ENCODE measurements at places on chromosomes 13 and 19.

DNA sequence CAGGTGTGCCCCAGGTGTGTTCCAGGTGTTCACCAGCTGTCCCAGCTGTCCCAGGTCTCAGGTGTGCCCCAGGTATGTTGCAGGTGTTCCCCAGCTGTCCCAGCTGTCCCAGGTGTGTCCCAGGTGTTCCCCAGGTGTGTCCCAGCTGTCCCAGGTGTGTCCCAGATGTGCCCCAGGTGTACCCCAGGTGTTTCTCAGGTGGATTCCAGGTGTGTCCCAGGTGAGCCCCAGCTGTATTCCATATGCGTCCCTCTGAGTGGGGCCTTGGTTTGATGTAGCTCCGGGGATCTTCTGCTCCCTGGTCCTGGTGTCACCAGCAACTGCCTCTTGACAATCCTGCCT is 719 bp upstream of the GRK1 start:
- DNase-seq = no peak

- no peak for DNase-seq
These were observed 43.3 kb downstream of the ATP11A start for GRCh38 chr13:112733112-112733511.

DNA sequence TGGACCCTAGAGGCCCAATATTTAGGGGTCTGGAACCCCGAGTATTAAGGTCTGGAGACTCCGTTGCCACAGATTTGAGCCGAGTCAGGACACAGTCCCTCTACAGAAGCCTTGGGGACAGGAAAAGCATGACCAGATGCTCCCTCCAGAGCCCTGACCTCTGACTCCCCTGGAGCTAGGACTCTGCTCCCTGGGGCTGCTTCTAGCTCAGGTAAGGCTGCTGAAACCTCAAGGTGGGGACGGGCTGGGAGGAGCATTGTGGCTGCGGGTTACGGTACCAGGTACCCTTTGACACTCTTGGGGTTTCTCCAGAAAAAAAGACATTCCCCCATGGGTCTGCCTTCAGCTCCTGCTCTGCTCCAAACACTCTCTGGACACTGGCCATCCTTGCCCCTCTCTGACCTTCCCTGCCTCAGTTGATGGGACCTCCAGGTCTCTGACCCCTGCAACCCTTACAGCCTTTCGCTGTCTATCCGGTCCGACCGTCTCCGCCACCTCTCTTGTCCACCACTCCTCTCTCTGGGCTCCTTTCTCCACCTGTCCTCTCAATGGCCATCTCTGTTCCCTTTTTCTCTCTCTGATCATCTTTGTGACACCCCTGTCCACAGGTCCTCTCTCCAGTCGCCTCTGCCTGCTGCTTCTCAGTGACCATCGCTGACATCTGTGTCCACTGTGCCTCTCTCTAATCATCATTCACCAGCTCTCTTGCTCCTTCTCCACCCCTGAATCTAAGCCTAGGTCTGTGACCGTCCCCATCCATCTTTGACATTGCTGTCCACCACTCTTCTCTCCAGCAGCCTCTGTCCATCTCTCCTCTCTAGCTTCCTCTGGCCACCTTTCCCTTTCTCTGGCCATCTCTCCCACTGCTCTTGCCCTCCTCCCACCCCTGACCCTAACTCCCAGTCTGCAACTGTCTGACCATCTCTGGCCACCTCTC is 1.4 kb downstream of the LRFN3 start:
- DNase-seq = no peak

DNA sequence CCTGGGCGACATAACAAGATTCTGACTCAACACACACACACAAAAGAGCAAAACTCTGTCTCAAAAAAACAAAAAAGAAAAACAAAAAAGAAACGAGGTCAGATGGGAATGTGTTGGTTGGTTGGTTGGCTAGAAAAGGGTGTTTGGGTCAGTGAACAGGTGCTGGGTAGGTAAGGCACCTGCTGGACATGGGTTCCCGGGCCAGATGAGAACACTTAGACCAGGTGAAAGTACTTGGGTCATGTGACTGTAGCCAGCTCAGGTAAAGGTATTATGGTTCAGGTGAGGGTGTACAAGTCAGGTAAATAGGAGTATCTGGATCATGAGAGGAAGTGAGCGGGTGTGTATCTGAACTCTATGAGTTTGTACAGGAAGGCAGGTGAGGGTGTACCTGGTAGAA is 14.5 kb upstream of the ZNF414 start:
- DNase-seq = no peak

GRCh38 chr13:112447306-112447705 is 71.2 kb downstream of the SPACA7 start:
- DNase-seq = no peak

DNA sequence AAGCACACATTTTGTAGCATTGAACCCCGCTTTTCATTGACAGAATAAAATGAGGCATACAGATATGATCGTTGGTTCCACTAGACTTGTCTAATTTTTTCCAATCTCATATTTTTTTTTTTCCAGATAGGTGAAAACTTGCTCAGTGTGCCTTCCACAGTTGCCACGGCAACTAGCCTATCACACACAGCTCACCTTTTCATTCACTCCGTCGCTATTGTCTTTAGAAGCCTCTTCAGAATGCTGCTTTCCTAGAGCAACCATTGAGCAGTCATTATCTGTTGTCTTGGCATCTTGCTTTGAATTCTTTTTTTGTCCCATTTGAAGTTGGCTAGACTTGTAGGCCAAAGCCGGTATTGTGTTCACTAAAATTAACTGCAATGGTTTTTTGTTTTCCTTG is 37.7 kb upstream of the ESD start:
- no peak for DNase-seq

GRCh38 chr13:80547341-80547740 is 206.4 kb upstream of the SPRY2 start:
- no peak for DNase-seq

DNA sequence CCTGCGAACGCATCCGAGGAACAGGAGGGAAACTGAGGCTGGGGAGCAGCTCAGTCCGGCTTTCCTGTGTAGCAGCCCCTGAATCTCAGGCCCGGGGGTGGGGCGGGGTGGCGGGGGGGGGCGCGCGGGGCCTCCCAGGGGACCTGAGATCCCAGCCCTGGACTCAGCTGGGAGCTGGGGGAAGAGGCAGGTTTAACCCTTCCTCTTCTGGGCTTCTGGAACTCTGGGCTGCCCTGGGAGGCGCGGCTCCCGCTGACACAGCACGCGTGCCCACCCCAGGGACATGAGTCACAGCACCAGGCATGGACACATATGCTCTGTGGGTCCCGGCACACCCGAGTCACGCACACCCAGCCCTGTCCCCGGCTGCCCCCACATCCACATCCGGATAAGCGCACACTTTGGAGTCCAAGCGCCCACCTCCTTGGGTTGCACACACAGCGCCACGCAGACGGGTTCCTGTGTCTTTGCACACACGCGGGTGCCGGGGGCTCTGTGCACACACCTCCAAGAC is 3.5 kb upstream of the CIRBP start:
- DNase-seq = no peak

DNA sequence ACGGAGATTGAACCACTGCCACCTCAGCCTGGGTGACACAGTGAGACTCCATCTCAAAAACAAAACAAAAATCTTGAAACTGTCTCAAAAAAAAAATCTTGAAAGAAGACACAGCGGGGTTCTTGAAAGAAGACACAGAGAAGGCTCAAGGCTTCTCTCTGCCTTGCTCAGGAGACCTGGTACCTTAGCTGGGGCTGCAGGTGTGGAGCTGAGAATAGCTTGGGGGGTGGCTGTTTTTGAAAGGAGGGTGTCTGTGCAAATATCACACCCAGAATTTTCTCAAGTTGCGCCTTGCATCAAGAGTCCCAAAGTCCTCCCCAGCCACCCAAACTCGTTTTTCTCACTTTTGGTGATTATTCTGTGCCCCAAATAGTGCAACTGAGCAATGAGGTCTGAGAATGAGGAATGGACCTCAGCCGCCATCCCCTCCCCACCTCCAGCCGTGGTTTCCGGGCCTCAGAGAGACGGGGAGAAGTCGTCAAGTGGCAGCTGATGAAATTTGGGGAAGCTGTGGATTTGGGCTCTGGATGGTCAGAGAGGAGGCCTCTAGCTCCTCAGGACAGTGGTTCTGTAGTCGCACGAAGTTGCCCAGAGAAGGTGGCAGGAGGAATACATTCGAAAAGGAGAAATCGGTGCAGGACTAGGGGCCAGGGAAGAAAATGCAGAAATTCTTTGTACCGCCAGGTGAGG is 8.8 kb downstream of the S1PR2 start:
- no peak for DNase-seq

- DNase-seq = no peak
These were observed 824.3 kb upstream of the KLHL1 start for GRCh38 chr13:70932511-70932910.

DNA sequence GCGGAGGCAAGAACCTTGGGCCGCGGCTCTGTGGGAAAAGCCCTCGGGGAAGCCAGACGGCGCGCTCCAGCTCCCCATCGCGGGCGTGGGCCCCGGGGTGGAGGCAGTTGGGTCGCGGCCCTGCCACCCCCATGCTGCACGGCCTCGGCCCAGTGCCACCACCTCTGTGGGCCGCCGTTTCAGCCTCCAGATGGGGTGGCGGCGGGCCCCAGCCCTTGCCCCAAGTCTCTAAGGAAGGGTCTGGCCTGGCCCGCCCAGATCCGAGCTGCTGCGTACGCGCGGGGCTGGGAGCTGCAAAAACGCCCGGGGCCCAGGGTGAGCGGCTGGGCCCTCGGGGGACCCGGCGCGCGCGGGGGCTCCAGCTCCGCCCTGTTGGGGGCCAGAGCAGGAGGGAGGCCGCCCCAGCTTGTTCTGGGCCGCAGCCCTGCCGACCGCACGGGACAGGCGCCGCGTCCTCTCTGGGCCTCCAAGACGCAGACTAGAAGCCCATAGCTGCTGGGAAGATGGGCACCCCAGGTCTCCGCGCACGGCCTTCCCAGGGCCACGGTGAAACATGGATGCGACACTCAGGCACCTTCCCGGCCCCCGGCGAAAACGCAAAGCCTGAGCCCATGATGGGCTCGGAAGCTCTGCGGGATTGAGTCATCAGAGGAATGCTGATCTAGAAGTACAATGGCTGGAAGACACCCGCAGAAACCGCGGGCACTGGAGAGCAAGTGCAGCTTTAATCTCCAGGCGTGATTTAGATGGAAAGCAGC is 110.1 kb downstream of the KCTD15 start:
- peak; percentile 41 for DNase-seq

GRCh38 chr19:44617110-44617880 is 3.9 kb downstream of the IGSF23 start:
- no peak for DNase-seq

- no peak for DNase-seq
These were observed 1.9 kb upstream of the ZNF552 start for GRCh38 chr19:57816652-57817051.

DNA sequence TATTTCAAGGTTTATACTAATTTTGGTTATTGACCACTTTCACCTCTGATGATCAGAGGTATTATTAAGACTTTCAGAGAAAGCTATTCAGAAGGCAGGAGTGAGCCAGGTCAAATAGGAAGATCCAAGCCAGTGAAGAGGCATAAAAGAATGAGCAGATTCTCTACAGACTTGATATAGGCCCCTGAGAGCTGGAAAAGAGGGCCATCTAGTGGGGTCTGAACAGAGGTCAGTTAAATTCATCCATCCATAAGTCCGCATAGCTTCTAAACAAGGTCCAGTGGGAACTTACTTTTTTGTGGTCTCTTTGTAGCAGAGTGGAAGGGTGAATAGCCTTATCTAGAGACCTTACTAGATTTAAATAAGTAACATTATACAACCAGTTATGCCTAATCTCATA is 126.6 kb upstream of the UFM1 start:
- DNase-seq = peak; percentile 6

GRCh38 chr13:79973533-79973963 is 367.4 kb downstream of the SPRY2 start:
- peak; percentile 30 for DNase-seq

DNA sequence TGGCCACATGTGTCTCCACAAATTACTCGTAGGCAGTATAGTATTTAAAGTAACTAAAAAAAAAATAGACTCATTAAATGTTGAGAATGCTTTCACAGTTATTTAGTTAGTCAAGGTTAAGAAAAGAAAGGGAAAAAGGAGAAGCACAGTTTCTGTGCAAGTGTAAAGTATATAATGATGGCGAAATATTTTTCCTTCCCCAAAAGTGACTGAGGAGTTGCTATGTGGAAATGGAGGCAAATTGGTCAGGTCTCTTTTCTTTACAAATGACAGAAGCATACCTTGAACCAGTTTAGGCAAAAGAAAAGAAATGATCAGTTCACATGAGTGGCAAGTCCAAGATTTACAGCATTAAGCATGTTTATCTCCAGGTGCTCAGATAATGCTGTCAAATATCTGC is 18.0 kb downstream of the CSNK1A1L start:
- DNase-seq = no peak

DNA sequence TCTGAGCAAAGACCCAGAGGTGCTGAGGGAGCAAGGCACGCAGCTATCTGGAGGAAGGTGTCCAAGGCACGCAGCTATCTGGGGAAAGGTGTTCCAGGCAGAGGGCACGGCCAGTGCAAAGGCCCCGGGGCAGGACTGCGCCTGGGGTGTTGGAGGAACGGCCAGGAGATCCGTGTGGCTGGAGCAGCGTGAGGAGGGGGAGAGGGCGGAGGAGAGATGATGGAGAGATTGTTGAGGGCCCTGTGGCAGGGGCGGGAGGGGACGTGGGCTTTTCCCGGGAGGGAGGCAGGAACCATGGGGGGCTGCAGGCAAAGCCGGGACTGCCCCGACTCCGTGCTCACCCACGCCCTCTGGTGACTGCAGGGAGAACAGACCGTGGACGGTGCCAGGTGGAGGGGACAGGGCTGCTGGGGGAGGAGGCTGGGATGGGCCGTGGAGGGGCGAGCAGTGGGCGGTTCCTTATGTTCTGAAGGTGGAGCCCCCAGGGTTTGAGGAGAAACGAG is 13.3 kb upstream of the MISP start:
- DNase-seq = no peak

- DNase-seq = peak; percentile 67
These were observed 13.8 kb downstream of the SH2D3A start for GRCh38 chr19:6753178-6754031.

GRCh38 chr19:55677572-55678028 is 2.6 kb downstream of the EPN1 start:
- DNase-seq = no peak

DNA sequence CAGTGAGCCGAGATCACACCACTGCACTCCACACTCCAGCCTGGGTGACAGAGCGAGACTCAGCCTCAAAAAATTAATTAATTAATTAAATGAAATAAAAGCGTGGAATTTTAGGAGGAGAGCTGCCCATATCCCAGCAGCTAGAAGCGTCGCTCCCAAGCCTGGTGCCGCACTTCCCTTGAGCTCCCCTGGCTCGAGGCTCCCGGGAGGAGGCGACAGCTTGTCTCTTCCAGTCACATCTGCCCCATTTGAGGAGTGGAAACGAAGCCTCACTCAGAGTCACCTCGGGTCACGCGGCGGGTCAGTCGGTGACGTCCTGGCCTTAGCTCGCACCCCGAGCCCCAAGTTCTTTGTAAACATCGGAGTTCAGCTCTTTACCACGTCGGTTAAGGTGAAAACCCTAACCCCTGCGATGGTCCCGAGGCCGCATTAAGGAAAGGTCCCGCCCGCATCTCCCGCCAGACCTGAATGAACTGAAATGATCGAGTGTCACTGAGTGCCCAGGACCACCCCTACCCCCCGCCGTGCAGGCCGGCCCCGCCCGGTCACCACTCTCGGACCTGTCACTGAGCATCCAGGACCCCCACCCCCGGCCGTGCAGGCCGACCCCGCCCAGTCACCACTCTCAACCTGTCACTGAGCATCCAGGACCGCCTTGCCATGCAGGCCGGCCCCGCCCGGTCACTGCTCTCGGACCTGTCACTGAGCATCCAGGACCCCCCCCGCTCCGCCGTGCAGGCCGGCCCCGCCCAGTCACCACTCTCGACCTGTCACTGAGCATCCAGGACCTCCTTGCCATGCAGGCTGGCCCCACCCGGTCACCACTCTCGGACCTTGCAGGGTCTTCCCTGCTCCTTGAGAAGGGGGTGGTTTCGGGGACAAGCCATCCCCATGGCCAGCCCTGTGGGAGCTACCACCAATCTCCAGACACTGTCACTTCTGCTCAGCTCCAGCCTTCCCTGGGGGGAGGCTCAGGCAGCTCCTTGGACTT is 176.9 kb downstream of the KDM4B start:
- no peak for DNase-seq

All from amniotic epithelial cell (primary cell).